CD4-positive, alpha-beta T cell treated with Interleukin-1 beta for 1 hour (primary cell): ENCODE measurements at places on chromosomes 1 and 21.

DNA sequence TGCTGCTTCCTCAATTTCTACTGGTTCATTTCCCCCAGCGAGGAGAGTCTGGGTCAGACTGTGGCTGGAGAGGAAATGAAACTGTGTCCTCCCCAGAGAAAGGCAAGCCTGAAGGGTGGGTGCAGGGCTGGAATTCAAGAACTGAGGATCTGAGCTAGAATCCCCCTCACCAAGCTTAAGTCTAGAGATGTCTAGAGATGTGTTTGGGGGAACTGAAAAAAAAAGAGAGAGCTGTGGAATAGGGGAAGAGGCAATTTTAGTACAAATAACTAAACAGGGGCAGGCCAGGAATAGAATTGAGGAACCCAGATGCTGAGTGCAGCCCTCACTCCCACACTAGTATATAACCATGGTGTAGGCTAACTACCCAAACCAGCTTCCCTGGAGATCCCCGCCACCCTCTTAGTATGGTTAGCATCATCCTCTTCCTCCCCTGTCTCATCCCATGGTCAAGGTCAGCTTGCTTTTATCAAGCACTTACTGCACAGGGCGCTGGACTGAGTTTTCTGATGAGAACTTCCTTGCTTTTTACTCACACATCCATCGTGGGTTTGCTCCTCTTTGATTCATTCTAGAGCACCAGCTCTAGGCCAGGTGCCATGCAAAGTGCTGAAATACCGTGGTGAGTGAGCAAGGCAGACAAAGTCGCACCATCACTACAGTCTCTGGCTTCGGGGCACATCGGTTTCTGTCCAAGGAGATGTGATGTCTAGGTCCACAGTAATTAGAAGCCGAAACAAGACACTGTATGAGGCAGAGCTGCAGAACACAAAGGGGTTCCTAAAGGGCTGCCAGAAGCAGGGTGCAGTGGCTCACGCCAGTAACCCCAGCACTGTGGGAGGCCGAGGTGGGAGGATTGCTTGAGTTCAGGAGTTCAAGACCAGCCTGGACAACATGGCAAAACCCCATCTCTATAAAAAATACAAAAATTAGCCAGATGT is 112.9 kb upstream of the IPO9 start:
- DNase-seq, result peak; percentile 60

GRCh38 chr1:156813750-156814570 is 2.7 kb downstream of the SH2D2A start:
- peak; percentile 73 for DNase-seq

GRCh38 chr1:200867018-200867811 is 5.6 kb upstream of the GPR25 start:
- DNase-seq, result no peak

DNA sequence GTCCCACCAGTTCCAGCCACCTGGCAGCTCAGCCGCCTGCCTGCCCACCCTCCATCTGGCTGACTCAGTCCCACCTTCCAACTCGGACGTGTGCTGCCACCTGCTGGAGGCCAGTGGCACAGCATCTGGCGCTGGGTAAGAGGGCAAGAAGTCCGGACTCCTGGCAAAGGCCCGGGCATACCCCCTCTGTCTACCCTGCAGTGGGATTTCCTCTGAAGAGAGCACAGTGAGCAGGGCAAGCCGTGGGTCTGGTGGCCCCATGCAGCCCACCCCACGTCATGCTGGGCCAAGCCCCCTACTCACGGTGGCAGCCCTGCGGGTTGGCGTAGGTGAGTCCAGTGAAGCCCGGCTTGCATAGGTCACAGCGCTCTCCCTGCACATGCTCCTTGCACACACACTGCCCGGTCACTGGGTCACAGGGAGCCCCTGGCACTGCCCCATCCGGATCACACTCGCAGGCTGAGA is 24.5 kb downstream of the LAMB3 start:
- peak; percentile 72 for DNase-seq

DNA sequence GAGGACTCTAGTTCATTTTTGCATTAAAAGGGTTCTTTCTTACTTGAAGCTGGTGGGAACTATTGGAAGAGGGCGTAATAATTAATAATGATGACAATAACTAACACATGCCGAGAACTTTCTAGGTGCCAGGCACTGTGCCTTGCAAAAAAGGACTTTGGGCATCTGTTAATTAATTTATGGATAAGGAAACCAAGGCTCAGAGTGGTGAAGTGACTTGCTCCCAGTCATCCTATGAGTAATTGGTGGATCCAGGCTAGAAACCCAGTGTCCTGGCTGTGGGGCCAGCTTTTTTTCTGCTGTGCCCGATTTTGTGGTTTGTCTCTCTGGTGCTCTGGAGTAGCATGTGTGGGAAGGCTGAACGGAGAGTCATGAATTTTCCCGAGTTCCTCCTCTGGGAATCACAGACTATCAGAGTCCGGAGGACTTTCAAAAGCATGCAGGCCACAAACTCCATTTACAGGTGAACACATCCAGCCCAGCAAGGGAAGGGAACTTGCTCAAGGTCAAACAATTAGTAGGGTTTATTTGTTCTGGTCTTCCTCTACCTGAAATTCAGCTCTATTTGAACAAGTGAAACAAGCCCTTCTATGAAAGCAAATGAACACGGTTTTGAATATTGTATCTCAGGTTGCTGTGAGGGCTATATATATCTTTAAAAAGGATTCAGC is 23.4 kb downstream of the ROR1 start:
- no peak for DNase-seq

DNA sequence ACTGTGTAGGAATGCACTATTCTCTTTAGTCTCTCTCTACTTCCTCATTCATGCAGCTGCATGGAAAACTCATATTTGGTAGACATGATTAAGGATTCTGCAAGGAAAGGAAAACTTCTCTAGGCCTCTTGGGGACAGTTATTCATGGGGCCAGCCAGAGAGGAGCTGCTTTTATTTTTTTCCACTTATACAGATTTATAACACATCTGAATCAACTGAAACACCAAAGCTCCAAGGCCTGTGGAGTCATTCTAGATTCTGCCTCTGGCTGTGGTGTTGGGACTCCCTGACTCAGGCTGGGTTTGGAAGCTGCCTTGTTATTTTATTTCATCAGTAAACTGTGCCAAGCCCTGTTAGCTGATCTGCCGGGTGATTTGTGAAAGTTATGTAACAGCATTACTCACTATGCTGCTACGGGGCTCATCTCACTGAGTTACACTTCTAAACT is 83.9 kb upstream of the EDEM3 start:
- no peak for DNase-seq

GRCh38 chr21:15713412-15713811 is 16.4 kb upstream of the USP25 start:
- no peak for DNase-seq

DNA sequence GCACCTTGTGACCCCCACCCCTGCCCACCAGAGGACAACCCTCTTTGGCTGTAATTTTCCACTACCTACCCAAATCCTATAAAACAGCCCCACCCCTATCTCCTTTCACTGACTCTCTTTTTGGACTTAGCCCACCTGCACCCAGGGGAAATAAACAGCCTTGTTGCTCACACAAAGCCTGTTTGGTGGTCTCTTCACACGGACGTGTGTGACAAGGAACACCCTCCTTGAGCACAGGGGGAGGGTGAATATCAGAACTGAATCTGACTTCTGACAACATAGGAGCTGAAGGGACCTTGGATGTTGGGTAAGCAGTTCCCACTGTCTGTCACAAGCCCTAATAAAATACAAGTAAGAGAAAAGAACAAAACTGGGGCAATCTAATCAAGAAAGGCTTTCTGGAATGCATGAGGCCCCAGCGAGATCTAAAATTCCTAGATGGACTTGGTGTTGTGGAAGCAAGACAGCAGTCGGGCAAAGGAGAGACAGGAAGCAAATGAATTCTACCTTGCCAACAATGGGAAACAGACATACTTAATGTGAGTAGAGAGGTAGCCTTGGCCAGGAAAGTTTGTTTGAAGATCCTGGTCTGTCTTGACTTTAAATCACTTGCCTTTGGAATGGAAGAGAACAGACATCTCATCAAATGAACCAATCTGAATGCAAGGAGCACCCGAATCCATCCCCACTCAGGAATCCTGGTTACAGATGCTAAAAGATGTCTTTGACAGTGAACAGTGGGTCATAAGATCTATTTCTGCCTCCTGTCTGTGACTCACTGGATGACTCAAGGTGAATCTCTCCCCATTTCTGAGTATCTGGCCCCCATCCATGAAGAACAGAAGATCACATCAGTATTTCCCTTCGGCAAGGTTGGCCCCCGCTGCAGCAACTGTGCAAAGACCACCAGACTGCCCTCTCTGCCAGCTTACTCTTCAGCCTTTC is 53.3 kb downstream of the OLFML3 start:
- no peak for DNase-seq

- DNase-seq, result no peak
Measured at GRCh38 chr1:25113731-25114130, 118.6 kb downstream of the SYF2 start.

DNA sequence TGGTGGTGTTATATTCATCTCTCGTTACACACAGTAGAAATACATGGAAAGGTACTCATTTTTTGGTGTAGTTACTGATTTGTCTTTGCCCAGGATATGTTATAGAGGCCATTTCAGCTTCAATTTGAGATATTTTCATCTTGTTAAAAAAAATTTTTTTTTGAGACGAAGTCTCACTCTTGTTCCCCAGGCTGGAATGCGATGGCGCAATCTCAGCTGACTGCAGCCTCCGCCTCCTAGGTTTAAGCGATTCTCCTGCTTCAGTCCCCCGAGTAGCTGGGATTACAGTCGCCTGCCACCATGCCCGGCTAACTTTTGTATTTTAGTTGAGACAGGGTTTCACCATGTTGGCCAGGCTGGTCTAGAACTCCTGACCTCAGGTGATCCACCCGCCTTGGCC is 19.0 kb downstream of the MORC3 start:
- DNase-seq, result no peak

DNA sequence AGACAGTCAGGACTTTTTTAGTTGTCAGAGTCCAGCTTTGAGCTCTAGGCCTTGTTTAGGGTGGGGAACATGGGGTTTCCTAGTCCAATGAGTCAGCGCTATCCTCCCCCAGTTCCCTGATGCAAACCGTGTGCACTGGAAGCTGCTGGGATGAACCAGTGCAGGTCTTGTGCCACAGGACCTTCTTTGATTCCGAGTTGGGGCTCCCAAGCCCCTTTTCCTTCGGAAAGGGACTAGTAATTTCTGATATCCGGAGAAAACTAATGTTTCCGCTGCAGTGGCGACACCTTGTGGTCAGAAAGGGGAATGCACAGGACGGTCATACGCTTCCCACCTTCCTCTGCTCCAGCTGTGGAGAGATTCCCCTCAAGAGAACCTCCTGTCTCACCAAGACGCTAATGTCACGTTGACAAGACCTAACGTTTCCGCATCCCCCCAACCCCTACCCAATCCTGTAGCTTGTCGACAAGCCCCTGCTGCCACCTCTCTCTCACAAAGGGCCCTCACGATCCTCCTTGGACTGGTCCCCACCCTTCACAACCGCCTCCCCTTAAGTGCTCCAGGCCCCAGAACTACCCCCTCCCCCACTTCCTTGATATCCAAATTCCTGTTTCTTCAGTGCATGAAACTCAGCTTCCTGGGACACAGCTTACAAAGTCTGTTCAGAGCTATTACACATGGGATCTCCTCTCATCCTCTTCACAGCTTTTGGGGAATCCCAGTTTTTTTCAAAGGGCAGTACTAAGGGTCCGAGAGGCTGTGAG is 30.9 kb downstream of the GPA33 start:
- peak; percentile 67 for DNase-seq

DNA sequence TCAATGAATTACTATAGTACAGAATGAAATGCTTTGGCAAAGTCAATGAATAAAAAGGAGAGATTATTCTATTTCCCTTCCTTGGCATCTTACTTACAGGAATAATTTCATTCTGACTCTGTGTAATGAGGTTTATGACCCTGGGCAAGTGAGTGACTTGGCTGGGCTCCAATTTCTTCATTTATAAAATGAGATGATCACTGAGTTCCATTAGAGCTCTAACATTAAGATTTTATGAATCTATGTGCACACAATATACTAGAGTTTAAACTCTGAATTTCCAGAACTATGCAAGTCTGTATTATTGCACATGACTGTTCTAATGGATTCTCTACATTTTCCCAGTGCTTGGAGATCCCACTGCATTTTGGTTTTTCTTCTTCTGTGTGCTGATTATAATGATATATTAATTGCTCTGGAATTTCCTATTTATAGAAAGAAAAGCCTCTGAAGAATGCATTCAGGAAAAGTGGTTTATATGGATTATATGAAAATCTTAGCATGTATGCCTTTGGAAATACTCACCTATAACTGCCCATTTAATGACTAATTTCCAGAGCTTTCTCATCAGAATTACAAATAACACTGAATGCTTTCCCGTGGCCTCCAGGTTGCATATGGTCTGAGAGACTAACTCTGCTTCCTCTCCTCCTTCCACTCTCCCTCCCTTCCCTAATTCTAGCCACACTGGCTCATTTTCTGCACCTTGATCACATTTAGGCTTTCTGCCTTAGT is 97.4 kb upstream of the CHRM3 start:
- no peak for DNase-seq

GRCh38 chr1:233253832-233254331 is 41.6 kb downstream of the PCNX2 start:
- no peak for DNase-seq

GRCh38 chr21:40057331-40057730 is 190.1 kb downstream of the PCP4 start:
- DNase-seq, result no peak

DNA sequence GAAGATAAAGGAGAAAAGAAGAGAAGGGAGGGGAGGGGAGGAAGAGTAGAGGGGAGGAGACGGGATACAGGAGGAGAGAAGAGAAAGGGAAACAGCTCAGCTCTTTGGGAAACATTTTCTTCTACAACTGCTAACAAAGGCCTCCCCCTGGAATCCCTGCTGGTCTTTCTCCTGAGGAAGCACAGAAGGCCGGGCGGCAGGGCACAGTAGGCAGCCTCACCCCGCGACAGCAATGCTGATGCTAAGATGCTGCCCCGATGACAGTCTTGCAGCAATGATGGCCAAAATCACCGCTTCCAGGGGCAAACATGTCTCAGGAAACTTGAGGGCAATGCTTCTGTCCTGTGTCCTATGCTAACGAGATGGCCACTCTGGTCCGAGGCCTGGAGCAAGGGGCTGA is 5.2 kb downstream of the KIAA2013 start:
- no peak for DNase-seq

DNA sequence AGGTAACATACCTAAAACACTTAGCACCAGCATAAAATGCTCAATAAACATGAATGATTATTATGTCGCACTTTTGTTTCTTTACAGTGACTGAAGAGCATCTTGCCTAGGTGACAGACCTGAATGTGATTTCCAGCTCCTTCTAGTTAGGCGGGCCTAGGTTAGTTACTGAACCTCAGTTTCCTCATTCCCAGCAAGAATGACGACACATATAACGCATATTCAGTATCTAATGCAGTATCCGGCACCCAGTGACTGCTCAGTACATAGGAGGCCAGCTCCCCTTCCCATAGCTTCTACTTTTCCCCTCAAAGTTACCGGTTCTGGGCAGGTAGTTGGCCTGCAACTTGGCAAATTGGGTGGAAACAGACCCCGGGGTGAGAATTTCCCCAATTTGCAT is 763 bp downstream of the AUNIP start:
- no peak for DNase-seq

GRCh38 chr1:9825093-9826074 is 1.6 kb upstream of the CLSTN1 start:
- peak; percentile 67 for DNase-seq

GRCh38 chr1:9326596-9326995 is 33.9 kb downstream of the SPSB1 start:
- DNase-seq, result no peak
